ENCODE measurements at places on chromosomes 2 and 18.

GRCh38 chr18:34002130-34002529 lies 222.6 kb downstream of the NOL4 start:
- DNase-seq = no peak

DNA sequence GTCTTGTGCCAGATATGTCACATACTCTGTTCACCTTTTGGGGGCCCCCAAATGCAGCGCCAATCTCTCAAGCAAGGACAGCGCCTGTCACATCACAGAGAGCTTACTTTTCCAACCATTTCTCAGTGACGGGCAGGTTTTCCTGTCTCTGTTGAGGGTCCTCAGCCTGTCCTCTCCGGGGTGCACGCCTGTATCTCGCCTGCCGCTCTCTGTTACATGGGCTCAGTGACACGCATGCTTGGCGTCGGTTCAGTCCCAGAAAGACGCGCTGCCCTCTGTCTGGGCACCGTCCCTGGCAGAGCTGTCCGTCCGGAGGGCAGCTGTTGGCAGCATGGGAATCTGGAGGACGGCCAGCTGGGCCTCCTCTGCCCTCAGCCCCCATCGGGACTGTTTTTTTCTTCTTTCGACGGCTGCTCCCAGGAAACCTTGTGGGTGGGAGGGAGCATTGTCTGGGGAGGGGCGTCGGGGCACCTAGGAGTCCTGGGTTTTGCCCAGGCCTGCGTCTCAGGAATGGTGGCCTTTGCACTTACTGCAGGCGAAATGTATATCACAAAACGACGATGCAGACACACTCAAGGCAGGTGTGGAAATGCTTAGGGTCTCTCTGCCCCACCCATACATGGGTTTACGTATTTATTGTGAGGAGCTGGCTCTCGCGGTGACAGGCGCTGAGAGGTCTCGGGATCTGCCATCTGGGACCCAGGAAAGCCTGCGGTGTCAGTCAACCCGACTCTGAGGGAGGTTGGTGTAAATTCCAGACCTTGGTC lies 30.9 kb downstream of the RTP5 start:
- no peak for DNase-seq

GRCh38 chr2:11356764-11357163 lies 12.3 kb upstream of the ROCK2 start:
- DNase-seq = no peak

DNA sequence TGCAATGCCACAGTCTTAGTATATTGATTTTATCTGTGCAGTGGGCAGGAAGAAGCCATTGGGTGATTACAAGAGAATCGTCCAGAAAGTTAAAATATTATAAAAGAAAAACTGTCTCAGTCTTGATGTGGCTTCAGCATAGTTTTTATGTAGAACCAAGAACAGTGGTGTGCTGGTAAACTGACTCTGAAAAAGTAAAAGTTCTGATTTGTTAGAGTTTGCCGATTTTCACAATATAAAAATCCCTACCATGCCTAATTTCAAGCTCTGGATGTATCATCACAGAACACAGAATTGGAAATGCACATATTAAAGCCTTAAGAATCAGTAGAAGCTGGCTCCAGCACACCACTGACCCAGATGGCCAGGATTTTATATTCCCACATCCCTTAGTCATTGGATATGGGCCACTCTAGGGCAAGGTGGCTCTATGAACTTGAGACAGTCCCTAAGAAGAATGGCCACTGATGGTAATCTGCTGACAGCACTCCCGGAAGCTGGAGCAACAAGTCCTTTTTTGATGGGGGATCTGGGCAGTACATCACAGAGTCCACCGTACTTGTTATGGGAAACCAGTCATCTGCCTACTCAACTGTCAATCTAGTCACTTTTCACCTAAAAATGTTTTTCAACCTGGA lies 9.3 kb upstream of the PLEKHM3 start:
- no peak for DNase-seq

GRCh38 chr18:38759457-38759856 lies 1193.9 kb upstream of the CELF4 start:
- DNase-seq = no peak

DNA sequence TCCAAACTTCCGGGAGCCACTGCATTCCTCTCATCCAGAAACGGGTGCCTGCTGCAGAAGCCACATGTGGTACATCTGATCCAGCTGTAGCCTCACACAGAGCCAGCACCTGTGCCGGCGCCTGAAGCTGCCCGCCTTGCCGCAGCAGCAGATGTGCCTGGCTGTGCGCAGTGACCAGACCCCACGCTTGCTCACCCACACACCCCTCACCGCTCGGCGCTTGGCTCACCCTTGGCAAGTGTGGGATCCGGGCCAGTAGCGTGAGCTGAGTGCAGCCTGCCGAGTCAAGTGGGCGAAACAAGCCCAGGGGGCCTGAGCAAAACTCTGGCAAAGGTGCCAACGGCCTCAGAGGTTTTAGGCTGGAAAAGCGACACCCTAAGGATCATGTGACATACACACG lies 220.1 kb upstream of the TMEFF2 start:
- DNase-seq = no peak

GRCh38 chr18:1039421-1039820 lies 134.8 kb downstream of the ADCYAP1 start:
- no peak for DNase-seq

DNA sequence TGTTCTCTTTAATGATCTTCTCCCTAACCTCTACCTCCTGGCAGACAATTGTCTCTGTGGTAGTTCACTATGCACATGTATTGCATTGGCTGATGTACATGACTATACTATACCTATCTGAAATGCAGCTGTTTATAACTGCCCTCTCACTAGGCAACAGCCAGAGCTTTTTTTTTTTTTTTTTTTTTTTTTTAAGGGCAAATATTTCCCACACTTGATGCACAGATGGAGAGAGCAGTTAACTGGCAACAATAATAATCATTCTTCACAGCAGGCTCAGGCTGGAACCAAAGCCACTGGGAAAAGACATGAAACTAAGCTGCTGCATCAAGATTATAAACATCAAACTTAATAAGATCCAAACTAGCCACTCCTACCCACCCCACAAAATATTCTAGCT lies 707.7 kb downstream of the LRP1B start:
- no peak for DNase-seq

DNA sequence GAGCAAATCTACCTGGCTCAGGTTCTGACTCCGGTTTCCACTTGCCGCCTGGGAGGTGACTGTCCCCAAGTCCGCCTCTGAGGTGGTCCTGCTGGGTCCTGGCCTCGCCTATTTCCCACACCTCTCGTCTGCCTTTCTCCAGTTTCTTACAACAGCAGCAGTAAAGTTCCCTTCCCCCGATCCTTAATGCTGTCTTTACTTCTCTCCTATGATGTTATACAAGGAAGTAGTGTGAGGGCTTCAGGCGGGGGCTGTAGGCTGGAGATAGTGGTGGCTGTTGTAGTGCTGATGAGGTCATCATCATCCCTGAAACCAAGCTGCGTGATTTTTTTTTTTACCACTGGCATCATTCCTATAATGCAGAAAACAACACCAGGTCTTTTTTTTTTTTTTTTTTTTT lies 18.9 kb downstream of the TGIF1 start:
- peak; percentile 31 for DNase-seq

DNA sequence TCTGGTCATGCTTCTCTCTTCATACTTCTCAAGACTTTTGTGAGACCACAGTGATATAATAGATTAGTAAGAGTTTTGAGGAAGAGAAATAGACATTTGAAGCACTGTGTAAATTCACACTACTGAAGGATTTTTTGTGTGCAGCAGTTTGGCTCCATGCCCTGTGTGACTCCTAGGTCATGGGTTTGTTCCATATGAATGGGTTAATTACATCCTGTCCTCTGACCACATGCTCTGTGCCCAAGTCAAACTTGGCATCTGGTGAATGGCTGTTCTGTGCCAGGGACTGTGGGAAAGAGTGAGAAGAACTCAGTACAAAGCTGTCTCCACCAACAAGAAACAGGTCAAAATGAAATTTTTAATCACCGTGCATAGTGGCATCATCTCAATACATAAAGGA lies 304.0 kb downstream of the LNPK start:
- DNase-seq = no peak

GRCh38 chr2:99881901-99882591 lies 260.3 kb downstream of the AFF3 start:
- no peak for DNase-seq

DNA sequence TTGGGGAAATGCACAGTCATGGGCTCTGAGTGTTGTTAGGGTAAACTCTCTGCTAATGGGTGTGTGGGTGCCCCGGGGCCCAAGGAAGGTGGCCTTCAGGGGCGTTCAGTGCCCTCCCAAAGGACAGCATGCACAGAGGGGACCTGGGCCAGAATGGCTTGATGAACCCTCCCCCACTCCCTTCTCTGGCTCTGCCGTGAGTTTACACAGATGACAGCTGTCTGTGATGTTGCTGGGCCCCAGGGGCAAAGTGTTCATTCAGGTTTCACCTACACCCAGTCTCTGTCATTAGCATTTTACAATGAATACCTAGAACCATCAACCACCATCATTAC lies 3.2 kb downstream of the NPPC start:
- DNase-seq = no peak

DNA sequence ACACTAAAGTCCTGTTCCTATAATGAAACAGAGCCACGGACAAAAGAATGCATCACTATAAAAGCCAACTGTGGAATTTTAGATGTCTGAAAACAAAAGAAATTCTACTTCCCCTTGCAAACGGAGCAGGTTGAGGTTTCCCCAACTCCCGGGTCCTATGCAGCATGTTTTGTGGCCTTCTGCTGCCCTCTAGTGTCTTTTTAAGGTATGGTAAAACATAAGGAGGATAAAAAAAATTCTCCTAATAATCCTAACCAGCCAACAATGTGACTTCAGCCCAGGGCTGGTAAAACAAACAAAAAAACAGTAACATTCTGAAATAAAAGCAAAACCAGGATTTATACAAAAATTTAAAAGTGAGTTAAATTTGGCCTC lies 539.5 kb downstream of the NRXN1 start:
- no peak for DNase-seq

DNA sequence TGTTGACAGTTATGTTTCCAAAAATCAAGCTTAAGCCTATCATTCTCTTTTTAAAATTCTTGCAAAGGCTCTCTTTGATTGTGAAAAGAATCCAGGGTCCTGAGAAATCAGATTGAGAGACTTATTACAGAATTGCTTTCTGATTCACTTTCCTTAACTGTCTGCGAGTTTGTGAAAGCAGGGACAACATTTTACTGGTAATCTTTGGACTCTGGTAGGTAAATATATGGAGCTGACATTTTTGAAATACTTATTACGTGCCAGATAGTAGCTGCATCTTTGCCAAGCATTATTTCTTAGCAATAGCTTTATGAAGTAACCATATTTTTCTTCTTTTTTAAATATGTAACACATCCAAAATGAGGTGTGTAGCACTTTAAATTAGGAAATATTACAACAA lies 570.9 kb downstream of the CMPK2 start:
- DNase-seq = no peak

GRCh38 chr2:102100371-102101096 lies 42.0 kb upstream of the IL1R1 start:
- DNase-seq = no peak

GRCh38 chr2:216034065-216034464 lies 20.7 kb upstream of the MREG start:
- DNase-seq = peak; percentile 80

GRCh38 chr18:57943723-57944122 lies 100.3 kb upstream of the NEDD4L start:
- no peak for DNase-seq

GRCh38 chr18:48597671-48598070 lies 58.8 kb downstream of the CTIF start:
- no peak for DNase-seq

GRCh38 chr2:32262105-32262504 lies 2.6 kb downstream of the NLRC4 start:
- DNase-seq = no peak

- no peak for DNase-seq
Measured at GRCh38 chr2:183798535-183798934, 674.3 kb downstream of the NUP35 start.

GRCh38 chr2:205865905-205866441 lies 183.7 kb downstream of the NRP2 start:
- no peak for DNase-seq

GRCh38 chr18:79424008-79424565 lies 28.4 kb downstream of the NFATC1 start:
- DNase-seq = no peak

DNA sequence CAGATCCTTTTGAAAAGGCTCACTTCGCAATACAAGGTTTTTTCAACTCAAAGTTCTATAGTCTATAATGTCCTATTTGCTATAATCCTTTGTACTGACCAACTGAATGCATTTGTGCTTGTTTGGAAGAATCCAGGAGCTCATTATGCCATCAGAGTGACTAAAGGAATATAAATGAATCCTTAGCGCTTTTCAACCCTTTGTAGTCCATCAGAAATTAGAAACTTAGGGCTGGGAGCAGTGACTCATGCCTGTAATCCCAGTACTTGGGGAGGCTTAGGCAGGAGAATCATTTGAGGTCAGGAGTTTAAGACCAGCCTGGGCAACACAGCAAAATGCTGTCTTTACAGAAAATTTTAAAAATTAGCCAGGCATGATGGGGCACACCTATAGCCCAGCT lies 330.2 kb upstream of the CHAC2 start:
- no peak for DNase-seq

DNA sequence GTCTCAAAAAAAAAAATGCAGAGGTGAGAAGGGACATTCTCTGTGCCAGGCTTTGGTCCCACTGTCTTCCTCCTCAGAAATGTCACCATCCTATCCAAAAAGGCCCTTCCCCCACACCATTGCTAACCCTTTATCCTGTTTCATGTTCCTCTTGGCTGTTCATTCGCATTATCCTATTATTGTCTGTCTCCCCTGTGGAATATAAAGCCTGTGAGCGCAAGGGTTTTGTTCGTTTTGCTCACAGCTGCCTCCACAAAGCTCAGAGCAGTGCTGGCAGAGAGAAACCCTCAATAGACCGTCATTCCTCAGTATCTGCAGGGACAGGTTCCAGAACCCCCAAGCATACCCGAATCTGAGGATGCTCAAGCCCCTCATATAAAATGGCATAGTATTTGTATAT lies 91.8 kb downstream of the LOXHD1 start:
- no peak for DNase-seq

GRCh38 chr2:215692387-215693079 lies 256.7 kb upstream of the FN1 start:
- DNase-seq = no peak

DNA sequence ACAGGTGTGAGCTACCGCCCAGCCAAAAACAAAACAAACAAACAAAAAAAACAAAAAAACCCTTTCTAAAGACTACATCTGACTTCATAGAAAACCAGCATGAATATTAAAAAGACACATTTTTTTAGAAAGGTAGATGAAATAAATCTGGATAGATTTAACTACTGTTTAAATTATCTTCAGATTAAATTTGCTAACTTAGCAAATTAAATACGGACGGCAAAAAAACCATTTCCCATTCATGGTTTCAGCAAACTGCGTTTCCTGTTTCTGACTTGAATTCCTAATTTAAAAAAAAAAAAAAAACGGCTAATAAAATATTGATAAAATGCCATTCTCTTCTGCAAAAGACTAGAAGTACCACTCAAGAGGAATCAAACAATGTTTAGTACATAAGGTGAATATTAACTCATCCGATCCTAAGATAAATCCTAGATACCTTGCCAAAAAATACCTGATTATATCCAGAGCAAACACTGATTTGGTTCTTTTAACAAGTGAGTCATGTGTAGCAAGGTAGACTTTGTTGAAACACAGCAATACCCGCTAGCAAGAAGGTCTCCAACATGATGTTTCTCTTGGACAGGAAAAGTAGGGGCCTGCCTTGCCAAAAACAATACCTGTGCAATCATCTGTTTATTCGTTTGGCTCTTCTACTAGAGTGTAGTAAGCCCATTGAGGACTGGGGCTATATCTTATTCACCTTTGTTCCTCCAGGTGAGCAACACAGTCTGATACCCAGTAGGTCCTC lies 96.2 kb downstream of the BARD1 start:
- no peak for DNase-seq

GRCh38 chr2:16050908-16051489 lies 110.6 kb downstream of the MYCN start:
- no peak for DNase-seq

- DNase-seq = no peak
Measured at GRCh38 chr18:62101321-62101721, 85.5 kb downstream of the PIGN start.

Data from ecto neural progenitor cell (in vitro differentiated cells).